ENCODE measurements at places on chromosomes 2 and 18. TPM values are rescaled to one million over a fixed set of nuclear protein-coding genes. Genes with fewer than 3 reads are reported as not detected.

IL37 gene
- total RNA-seq: not detected

NETO1 gene
- 19.3 TPM for total RNA-seq

MDH1B gene
- total RNA-seq: 2.1 TPM

SULT1C2 gene
- total RNA-seq: 1.9 TPM

RAPH1 gene
- 27.4 TPM for total RNA-seq

NAT8 gene
- not detected for total RNA-seq

DNA sequence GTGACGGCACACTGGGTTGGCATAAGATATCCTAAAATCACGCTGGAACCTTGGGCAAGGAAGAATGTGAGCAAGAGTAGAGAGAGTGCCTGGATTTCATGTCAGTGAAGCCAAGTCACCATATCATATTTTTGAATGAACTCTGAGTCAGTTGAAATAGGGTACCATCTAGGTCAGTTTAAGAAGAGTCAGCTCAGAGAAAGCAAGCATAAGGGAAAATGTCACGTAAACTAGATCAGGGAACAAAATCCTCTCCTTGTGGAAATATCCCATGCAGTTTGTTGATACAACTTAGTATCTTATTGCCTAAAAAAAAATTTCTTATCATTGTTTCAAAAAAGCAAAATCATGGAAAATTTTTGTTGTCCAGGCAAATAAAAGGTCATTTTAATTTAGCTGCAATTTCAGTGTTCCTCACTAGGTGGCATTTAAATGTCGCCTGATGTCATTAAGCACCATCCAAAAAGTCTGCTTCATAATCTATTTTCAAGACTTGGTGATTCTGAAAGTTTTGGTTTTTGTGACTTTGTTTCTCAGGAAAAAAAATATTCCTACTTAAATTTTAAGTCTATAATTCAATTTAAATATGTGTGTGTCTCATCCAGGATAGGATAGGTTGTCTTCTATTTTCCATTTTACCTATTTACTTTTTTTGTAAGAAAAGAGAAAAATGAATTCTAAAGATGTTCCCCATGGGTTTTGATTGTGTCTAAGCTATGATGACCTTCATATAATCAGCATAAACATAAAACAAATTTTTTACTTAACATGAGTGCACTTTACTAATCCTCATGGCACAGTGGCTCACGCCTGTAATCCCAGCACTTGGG, 19.6 kb downstream of the RSAD2 start:
- DNase-seq: no peak

DNA sequence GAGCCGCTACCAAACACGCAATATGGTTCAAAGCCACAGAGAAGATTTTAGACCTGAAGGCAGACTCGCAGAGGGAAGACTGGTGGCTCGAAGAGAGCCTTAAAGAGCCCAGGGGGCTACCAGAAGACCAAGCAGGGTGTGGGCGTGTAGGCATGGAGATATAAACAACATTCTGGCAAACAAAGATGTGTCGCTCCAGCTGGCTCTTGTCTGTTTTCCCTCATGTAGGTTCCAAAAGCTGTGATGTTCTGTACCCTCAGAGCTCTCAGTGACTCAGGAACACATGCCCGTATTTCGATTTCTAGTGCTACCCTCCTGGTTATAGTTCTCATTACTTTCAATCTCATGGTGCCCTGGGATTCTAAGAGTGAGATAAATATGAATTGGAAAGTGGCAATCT, 44.5 kb downstream of the DOCK10 start:
- no peak for DNase-seq

DNA sequence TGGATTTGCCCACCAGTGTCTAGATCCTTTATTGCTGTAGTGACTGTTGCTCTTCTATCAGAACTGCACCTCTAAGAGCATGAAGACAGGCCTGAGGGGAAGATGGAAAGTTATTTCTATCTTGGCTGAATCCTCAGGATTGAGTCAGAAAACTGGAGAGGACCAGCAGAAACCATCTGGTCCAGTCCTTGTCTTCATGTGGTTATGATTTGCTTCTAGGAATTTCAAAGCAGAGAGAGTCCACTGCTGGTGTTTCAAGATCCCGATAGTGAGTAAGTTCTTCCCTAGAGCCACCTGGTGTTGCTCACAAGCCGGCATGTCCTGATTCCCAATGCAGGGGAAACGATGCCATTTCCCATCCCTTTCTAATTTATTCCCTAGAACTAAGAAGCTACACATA, 84.2 kb downstream of the NCKAP5 start:
- DNase-seq: no peak

GRCh38 chr2:77571545-77571944, 49.4 kb upstream of the LRRTM4 start:
- DNase-seq: no peak

DNA sequence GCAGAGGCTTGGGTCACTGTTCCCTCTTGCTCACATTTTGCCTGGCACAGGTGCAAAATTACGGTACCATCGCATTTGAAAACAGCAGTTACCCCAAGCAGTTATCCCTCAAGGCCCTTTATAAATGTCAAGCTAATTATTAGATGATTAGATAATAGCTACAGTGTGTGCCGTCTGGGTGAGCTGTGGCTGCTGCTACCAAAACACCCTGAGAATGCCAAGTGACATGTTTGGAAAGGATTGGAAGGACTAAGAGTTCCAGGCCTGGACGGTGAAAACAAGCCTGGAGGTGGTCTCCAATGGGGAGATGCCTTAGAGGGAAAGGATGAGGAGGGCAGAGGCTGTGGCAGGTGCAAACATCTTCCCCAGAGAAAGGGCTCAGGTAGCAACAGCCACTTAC, 120.6 kb downstream of the CAPN13 start:
- no peak for DNase-seq

GRCh38 chr2:100976645-100977391, 25.3 kb upstream of the RPL31 start:
- DNase-seq: no peak

- DNase-seq: no peak
Observed at GRCh38 chr18:1760901-1761300, 810.4 kb downstream of the METTL4 start.

DNA sequence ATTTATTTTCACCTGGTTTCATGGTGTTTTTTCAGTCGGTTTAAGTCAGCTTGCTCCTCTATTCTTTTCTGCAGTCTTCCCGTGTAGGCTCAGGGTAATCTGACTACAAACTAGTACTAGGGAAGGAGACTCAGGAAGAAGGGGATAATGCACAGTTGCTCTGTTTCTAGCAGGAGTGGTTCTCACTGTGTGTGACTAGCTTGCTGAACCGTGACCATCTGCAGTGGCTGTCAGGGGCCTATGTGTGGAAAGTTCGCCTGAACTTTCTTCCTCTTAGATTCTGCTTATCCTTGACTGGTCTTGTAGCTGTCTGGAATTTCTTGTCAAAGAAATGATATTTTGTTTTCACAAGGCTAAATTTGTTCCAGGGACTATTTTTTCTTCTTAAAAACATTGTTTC, 46.3 kb upstream of the AQP4 start:
- no peak for DNase-seq
